ENCODE measurements at places on chromosomes 6 and 20.

- DNase-seq, result no peak
These were observed 104.7 kb downstream of the JARID2 start for GRCh38 chr6:15350386-15351083.

DNA sequence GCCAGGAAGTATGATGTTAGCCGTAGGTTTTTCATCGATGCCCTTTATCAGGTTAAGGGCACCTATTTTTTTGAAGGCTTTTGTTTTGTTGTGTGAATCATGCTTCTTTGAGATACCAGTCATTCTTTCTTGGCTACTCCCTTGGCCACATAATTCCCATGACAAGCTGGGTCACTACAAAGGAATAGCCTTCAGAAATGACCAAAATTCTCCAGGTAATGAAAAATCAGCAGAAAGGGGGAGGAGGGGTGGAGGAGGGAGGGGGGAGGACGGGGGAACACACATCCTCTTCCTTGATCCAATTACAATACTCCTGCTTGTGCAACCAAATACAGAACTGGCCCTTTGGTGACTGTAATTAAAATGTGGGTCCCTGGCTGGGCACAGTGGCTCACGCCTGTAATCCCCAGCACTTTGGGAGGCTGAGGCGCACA lies 21.7 kb upstream of the TGM2 start:
- DNase-seq, result no peak

GRCh38 chr6:111030008-111031007 lies 48.5 kb downstream of the RPF2 start:
- DNase-seq, result no peak

- no peak for DNase-seq
These were observed 3.9 kb upstream of the TIAM2 start for GRCh38 chr6:154991207-154991606.

DNA sequence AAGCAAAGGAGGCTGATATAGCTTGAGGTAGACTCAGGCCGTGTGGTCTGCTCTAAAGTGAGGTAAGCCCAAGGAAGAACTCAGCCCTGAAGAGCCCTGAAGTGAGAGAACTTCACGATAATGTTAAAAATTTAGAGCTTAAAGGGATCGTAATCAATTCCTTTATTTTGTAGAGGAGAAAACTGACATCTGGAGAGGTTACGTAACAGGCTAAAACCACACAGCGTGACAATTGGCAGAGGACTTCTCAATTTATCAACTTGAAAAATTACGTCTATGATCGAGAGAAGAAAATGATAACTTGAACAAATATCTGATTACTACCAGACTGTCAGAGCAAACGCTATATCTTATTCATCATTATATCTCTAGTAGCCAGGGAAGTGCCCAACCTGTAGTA lies 121.8 kb upstream of the FOXO3 start:
- DNase-seq, result no peak

DNA sequence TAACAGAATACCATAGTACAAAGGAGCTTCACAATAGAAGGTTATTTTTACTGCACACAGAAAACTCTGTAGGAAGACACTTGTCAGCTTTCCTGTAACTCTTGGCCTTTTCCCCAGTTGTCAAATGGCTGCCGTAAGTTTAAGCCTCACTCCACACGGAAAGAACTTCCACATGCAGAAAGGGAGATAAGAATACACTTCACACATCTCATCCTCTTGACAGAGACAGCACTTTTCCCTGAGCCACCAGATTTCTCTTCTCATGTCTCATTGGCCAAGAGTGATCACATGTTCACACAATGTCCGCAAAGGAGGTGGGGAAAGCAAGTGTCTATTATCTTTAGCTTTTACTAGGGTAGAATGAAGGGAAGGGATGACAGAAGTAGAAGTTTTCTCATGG lies 540.7 kb downstream of the HAO1 start:
- no peak for DNase-seq

DNA sequence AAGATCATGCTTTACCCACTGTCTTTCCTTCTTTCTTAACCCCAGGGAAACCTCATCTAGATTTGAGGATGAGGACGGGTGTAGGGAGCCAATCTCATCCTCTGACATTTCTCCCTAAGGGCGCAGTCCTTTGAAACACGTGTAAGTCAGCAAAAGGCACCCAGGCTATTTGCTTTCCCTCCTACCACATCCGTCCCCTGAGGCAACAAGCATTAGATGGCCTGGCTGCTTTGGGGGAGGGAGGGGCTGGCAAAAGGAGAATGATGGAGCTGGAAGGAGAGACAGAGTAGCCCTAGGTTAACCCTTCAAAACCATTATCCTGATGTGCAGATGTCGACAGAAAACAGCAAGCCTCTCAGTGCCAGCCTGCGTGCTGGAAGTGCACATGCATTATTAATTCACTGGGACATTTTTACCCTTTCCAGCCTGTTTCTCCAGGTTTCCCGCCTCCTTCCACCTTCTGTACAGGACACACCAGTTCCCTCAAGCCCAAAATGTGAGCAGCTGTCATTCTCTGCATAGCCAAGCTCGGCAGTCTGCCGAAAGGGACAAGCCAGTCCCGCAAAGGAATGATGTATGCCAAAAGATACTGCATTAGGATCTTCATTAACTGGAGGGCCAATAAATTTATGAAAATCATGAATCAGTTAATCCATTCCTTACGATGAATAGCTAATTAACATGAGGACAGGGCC lies 547.2 kb downstream of the CD83 start:
- no peak for DNase-seq

GRCh38 chr20:12824328-12825225 lies 184.2 kb upstream of the SPTLC3 start:
- DNase-seq, result no peak

DNA sequence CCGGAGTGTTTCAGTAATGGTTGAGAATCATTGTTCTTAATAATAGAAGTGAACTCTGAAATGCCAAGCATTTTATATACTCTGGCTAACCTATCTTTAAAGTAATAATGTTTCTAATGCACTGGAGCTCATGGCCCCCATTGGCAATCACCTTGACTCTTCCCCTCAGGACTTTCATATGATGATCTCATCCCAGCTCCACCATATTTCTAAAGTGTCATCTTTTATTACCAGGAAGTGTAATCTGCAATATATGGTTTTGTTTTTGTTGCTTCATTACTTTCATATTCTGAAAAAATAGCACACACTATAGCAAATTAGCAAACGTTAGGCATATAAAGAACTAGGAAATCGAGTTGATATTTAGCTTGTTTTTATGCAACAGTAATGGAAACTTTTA lies 60.3 kb downstream of the TULP4 start:
- no peak for DNase-seq

All from stimulated activated CD8-positive, alpha-beta memory T cell treated with anti-CD3 and anti-CD28 coated beads, Interleukin-7, amount 100 ng/mL, for 24 hours (primary cell).